ENCODE measurements at places on chromosomes 13 and 19.

GRCh38 chr19:49852631-49853126 is 1.7 kb downstream of the PTOV1 start:
- no peak for DNase-seq

DNA sequence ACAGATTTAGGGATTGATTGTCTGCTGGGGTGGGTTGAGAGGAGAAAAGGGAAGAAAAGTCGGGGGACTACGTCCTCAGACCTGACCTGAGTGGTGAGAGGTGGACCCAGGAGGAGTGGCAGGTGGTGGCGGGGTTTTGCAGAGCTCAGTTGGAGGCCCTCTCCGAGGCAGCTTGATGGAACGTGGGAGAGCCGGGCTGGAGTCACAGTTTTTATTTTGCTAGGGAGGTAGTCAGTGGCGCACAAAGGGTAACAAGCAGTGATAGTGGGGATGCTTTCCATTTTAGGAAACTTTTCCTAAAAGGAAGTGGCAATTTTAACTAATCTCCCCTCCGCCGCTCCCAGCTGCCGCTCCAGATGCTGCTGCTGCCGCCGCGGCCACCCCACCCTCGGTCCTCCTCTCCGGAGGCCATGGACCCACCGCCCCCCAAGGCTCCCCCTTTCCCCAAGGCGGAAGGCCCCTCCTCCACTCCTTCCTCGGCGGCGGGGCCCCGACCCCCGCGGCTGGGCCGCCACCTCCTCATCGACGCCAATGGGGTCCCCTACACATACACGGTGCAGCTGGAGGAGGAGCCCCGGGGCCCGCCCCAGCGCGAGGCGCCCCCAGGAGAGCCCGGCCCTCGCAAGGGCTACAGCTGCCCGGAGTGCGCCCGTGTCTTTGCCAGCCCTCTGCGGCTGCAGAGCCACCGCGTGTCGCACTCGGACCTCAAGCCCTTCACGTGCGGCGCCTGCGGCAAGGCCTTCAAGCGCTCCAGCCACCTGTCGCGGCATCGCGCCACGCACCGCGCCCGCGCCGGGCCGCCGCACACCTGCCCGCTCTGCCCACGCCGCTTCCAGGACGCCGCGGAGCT is 1.1 kb upstream of the ZNF581 start:
- DNase-seq: peak; percentile 54

GRCh38 chr19:5864013-5864720 is 6.2 kb downstream of the FUT5 start:
- no peak for DNase-seq

DNA sequence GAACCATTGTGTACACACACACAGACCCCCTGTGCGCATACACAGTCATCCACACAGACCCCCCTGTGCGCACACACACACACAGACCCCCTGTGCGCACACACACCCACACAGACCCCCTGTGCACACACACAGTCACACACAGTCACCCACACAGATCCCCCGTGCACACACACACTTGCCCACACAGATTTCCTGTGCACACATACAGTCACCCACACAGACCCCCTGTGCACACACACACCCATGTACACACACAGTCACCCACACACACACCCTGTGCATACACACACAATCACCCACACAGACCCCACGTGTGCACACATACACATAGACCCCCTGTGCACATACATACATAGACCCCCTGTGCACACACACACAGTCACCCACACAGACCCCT is 106.1 kb downstream of the HSPH1 start:
- no peak for DNase-seq

DNA sequence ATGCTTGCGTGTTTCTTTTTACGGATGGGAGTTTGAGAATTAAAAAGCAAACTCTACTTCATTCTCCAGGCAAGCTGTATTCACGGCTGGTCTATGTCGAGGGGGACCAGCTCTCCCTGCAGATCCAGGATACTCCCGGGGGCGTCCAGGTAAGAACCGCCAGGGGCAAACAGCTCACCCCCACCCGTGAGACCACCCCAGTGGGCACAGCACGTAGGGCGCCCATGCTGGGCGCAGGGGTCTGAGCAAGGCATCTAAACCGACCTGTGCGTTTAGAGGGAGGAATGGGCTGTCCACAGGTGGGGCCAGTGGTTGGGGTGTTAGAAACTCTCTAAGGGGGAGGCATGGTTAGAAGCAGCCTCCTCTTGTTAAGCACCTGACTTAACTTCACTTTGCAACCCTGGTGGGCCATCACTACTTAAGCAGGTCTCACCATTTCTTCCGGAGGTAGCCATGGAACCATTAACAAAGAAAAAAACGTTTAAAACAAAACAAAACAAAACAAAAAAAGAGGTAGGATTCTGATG is 1.0 kb downstream of the RASL11A start:
- DNase-seq: no peak

DNA sequence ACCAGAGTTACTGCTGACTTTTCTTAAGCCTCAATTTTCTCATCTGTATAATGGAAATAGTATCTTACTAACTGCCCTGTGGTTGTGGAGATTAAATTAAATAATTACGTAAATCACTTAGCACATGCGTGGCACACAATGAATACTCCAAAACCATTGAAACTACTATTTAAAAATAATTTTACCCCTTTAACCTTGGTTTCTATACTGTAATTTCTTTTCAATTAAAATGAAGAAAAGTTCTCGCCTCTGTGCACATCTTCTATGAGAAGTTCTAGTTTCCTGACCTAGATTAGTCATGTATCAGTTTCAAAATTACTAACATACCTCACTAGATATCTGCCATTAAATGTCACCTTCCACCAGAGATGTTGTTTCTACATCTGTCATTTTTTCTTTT is 5.7 kb downstream of the SLITRK1 start:
- DNase-seq: no peak

GRCh38 chr13:39938596-39938995 is 283.1 kb downstream of the COG6 start:
- DNase-seq: no peak

DNA sequence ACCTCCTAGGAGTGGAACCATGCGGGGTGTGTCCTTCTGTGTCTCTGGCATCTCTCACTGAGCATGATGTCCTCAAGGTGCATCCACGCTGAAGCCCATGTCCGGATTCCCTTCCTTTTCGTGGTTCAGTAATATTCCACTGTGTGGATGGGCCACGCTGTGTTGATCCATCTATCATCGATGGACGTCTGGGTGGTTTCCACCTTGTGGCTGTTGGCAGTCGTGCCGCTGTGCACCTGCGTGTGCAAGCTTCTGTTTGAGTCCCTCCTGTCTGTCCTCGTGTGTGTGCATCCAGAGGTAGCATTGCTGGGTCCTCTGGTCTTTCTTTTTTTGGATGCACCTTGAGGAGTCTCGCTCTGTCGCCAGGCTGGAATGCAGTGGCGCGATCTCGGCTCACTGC is 11.2 kb upstream of the GNA15 start:
- no peak for DNase-seq

GRCh38 chr19:47539747-47540311 is 25.0 kb upstream of the NAPA start:
- DNase-seq: no peak

- DNase-seq: no peak
Observed at GRCh38 chr13:91359631-91360030, 12.1 kb downstream of the MIR17HG start.

GRCh38 chr13:50224534-50224933 is 209.3 kb downstream of the KCNRG start:
- no peak for DNase-seq

DNA sequence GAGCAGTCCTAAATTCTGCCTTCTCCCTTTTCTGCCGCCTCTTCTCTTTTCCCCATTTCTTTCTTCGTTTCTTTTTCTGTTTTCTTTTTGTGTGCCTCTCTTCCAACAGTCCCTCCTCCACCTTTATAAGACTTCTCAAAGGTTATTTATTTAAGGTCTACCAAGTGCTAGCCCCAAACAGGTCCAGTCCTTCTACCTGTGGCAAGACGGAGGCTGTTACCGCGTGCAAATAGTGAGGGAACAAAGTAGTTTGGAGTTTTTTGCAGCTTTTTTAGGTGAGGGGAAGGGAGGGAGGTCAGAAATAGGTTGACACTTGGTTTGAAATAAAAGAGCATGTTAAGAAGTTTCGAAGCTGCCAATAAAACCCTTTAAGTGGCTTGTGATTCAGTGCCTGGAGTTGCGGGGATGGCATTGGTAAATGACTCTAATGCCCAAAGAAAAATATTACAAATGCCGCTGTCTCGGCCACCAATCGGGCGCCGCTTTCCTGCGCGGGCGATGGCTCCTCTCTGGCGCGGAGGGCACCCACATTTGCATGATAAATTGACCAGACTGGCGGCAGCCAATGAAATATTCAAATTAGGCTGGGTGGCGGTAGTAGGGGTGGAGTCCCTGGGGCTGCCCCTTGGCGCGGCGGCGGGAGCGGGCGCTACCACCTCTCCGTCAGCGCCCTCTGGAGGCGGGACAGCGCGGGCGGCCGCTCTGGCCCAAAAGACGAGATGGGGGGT is 7.5 kb upstream of the TSHZ3 start:
- peak; percentile 76 for DNase-seq

GRCh38 chr13:22967669-22968068 is 213.1 kb upstream of the SGCG start:
- no peak for DNase-seq

DNA sequence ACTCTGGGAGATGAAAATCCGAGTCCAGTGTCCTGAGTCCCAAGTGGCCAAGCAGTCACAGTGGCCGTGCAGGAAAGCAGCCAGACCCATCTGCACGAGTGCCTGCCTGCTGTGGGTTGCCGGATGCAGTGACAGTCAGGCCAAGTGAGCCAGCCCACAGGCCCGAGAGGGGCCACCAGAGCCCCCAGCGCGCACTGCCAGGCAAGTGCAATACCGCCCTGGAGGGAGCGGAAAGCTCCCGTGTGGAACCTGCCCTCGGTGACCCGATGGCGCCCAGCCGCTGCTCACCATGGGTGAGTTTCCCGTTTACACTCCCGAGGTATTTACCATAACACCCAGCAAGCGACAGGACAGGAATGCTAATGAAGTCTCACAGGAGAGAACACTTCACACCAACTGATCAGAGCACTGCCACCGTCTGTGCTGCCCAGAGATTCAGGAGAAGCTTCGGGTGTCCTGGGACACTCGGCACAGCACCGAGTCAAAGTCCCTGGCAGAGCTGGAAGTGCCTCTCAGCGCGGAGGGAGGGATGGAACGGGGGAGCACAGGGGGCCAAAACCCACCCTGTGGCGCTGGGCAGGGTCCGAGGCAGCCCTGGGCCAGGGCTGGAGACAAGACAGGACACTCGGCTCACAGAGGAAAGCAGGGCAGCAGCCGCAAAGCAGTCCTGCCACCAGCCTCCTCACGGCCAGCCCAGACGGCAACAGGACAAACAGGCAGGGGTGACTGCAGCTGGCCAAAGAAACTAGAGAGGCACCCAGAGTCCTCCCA is 21.3 kb upstream of the TINCR start:
- DNase-seq: no peak

DNA sequence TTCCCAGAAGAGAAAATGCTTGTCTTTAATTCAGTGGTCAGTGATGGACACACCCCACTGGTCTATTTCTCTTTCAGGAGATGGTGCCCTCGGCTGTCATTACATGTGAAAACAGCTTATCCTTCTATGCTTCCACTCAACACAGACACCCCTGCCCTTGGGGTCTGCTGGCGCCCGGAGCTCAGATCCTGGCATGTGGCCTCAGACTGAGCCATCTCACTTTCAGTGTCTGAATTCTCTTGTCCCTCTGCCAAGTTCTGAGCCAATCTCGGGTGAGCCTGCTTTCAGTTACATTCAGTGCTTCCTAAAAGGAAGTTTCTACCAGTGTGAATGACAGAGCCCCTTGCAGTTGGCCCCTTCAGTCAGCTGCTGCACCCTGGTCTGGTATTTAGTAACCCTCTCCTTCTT is 293.6 kb downstream of the DNAJC15 start:
- no peak for DNase-seq

- DNase-seq: no peak
Observed at GRCh38 chr19:20209051-20209450, 42.0 kb downstream of the ZNF486 start.

DNA sequence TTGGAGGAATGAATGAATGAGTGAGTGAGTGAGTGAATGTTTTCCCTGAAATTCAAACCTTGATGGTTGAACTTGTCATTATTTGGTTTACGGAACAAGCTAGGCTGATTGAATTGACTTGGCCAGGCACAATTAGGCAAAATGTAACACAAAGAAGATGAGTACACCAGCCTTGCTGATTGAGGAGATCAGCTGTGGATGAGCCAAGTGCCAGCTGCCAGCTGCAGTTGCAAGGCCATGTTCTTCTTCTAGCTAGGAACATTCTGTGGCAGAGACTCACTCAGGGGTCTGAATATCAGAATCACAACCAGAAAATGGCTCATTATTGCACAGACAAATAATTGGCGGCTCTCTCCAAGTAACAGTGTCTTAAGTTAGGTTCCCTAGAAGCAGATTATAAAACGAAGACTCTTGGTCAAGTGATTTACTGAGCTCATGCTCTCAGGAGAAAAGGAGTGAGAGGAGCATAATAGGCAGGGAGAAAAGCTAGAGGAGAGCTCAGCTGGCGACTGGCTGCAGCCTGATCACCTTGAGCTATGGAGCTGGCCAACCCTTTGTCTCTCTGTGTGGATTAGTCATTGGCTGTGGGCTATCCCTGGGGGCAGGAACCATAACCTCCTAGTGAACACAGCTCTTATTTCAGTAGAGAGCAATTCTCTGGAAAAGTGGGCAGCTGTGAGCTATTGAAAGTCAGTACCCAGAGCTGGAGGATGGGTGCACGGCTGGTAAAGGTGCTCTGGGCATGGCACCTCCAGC is 225.3 kb upstream of the SERP2 start:
- DNase-seq: peak; percentile 81

All from islet precursor cell (in vitro differentiated cells).